Effector memory CD8-positive, alpha-beta T cell (primary cell): ENCODE measurements at places on chromosomes 11 and 22.
A peak's percentile ranks its signal among the peaks of the same experiment; 100 is the strongest.

- no peak for DNase-seq
Measured at GRCh38 chr11:34575671-34576070, 45.2 kb upstream of the EHF start.

- peak; percentile 41 for DNase-seq
Measured at GRCh38 chr22:46758867-46759290, 3.6 kb upstream of the TBC1D22A start.

GRCh38 chr11:50037251-50037650, 4.6 kb downstream of the OR4C45 start:
- no peak for DNase-seq

DNA sequence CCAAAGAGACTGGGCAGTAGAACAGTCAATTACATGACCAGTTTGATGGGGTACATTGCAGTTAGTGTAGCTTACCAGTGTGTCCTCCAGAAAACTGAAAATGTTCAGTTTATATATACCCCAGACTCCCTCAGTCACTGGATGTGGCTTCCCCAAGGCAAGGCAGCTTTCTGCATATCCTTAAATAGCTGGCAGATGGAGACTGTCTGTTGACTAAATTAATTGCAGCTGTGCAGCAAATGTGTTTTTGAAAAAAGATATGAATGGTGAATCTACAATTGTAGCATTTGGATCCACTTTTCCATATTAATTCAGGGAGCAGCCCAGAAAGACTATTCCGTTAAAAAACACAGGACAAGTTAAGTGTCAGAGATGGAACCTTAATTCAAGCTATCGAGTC, 565.1 kb upstream of the CCDC179 start:
- no peak for DNase-seq

DNA sequence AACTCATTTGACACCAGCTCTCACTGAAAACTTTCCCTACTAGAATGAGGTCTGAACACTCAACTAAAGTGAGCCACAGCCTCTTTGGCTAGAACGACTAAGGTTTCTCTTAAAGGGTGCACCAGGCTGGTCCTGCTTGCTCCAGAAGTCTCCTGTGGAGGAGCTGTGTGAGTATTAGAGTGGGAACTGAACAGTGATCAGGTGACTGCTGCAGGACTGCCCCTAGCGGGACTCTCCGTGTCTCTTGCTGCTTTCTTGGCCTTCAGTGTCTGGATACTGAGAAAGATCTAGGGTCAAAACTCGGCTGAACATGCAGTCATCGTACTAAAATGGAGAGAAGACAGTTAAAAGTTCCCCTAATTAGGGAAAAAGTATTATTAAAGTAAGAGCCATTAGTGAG, 34.6 kb downstream of the FAM118A start:
- no peak for DNase-seq

DNA sequence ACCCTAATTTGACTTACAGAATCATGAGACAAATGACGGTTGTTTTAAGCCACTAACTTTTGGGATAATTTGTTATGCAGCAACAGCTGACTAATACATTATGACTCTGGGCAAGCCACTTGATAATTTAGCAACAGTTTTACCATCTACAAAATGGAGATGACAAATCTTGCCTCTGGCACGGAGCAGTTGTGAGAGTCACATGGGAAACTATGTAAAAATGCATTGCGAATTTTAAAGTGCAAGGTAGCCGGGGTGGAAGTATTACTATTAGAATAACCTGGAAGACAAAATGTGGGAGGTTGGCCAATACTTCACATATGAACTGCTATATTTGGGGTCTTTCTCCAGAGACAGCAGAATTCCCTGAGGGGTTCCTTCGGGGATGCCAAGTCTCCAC, 328.7 kb downstream of the CTTN start:
- no peak for DNase-seq

DNA sequence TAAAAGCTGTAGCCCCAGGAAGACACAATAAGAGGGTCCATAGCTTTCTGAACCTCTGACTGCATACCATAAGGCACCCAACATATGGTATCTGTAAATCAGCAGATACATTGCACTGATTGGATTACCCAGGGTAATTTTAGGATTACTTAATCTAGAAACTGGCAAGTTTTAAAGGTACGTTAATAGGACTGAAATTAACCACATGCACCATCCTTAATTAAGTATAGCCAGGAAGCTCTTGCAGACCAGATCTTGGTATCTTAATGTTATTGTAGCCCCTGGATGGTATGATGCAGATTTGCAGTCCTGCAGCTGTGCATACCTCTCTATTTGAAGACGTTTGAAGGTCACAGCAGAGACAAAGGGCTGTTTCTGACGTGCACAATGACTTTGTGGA, 72.8 kb downstream of the ARHGAP42 start:
- no peak for DNase-seq

- no peak for DNase-seq
Measured at GRCh38 chr11:74534216-74534945, 40.9 kb upstream of the LIPT2 start.

GRCh38 chr11:2310786-2311352, 9.1 kb downstream of the TSPAN32 start:
- DNase-seq, result no peak

DNA sequence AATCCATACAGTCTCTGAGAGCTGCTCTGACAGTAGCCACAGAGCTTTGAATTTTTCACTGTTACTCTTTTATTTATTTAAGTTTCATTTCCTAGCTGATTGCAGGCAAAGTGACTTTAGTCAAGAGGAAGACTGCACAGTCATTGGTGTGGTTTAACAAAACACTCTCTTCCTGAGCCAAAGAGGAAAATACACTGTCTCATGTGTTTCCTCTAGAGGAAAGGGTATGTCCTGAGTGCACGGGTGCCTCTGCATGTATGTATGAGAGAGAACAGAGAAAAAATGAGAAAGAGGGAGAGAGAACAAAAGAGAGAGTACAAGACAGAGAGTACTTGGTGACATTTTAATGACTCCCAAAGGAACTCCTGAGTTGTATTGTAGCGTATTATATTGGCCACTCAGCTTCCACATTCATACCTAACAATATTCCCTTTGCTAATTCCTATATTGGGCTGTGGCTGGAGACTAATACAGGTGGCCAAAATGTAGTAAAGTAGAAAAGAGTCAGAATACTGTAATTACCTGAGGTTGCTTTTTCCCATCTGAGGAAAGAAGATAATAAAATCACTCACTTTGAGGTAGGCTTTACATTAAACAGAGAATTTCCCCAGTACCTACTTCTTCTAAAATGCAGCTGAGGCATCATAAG, at the start of gene OR4D9:
Gene OR4D9 (plus strand): TSS at position 599 of the 649 bp plus-strand sequence. CDS start 3,374 bp downstream, outside the sequence.
- DNase-seq, result no peak

DNA sequence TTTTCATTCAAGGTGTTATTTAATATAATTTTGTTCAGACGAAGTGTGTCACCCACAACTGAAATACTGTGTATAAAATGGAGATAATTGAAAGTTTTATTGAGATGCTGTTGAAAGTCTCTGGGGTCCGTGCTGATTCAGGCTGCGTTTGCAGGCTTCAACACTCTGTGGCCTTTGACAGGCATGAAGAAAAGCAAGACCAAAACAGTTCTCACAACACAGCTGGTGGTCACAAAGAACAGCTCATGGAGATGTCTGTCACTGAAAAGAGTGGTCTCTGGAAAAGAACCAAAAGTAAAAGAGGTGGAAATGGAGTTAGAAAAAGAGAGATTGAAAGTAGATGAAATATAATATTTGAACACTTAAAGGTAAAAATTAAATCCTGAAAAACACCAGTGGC, 9.8 kb upstream of the MPPED2 start:
- DNase-seq, result no peak

GRCh38 chr11:87421422-87421821, 383.7 kb downstream of the TMEM135 start:
- peak; percentile 24 for DNase-seq

GRCh38 chr11:22780952-22781593, 48.5 kb downstream of the SVIP start:
- DNase-seq, result no peak

DNA sequence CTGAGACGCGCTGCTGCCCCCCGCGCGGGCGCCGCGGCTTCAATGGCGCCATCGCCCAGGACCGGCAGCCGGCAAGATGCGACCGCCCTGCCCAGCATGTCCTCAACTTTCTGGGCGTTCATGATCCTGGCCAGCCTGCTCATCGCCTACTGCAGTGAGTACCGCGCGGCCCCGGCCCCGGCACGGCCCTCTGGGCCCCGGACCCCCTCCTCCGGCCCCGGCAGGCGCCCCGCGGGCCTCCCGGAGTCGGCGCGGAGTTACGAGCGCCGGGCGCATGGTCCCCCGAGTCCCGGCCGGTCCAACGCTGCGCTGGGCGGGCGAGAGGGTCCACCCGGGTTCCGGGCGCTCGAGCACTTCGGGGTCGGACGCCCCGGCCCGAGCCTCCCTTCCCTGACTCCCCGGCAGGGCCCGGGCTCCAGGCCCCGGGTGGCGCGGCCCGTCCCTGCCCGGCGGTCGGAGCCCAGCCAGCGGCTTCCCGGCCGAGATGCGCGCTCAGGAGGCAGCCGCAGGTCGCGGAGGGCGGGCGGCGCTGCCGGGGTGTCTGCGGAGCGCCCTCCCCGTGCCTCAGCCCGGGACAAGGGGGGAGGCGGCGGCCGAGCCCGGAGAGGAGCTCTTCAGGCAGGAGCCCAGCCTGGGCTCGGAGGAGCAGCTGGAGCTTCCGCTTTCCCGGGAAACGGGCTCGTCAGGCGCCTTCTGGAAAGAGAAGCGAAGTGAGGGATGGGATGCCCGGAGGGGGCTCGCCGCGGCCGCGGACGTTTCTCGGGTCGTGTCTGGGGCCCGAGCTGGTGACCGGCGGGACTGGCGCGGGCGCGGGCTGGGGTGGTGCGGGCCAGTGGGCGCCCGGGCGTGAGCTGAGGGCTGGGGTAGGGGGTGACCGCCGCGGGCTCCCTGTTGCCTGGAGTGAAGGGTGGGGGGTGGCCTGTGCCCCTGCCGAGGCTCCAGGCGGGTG, 1337.8 kb downstream of the BRD1 start:
- DNase-seq, result no peak

- peak; percentile 55 for DNase-seq
Measured at GRCh38 chr22:44180706-44181032, at the start of gene PARVG. TSS of gene PARVG (plus strand) at chr22:44180925. CDS start at chr22:44183330, 2,405 bp downstream.

- no peak for DNase-seq
Measured at GRCh38 chr22:41571786-41572185, 11.0 kb downstream of the CSDC2 start.

- DNase-seq, result no peak
Measured at GRCh38 chr11:1990872-1991578, 6.6 kb downstream of the H19 start.

DNA sequence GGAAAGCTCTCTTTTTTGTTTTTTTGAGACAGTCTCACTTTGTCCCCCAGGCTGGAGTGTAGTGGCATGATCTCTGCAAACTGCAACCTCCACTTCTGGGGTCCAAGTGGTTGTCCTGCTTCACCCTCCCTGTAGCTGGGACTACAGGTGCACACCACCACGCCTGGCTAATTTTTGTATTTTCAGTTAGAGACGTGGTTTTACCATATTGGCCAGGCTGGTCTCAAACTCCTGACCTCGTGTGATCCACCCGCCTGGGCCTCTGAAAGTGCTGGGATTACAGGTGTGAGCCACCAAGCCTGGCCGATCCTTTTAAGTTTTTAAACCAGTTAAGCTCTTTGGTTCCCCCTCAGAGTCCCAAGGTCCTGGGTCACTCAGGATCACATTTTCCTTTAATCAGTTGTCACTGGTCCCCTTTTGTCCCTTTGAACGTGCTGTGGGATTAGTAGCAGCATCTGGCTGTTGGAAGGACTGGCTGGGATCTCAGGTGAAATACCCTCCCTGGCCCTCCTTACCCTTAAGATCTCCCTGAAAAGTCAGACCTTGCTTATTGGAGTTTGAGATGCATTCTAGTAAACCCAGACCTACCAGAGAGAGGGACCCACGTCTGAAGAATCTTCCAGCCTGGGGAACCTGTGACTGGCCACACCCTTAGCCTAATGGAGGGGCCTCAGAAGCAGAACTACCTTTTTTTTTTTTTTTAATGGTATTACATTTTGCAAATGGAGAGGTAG, 8.1 kb downstream of the MALAT1 start:
- DNase-seq, result no peak

GRCh38 chr11:15663777-15664218, 549.1 kb downstream of the INSC start:
- DNase-seq, result no peak

- DNase-seq, result no peak
Measured at GRCh38 chr11:2517386-2518064, 72.7 kb downstream of the KCNQ1 start.

- no peak for DNase-seq
Measured at GRCh38 chr11:123375832-123376231, 54.2 kb upstream of the GRAMD1B start.

GRCh38 chr11:87374038-87374807, 336.5 kb downstream of the TMEM135 start:
- no peak for DNase-seq
